Dorsolateral prefrontal cortex (tissue), 122 donors: ENCODE measurements at places on chromosomes 3 and 15. TPM values are rescaled to one million over a fixed set of nuclear protein-coding genes. Genes with fewer than 3 reads are reported as not detected.

The P2RY13 gene
- total RNA-seq: 2.9 TPM

The CLCN2 gene
- total RNA-seq: 29.7 TPM

The SERINC4 gene
- 0.75 TPM for total RNA-seq

The MAGI1 gene
- 78.2 TPM for total RNA-seq

The ZNF35 gene
- 10.6 TPM for total RNA-seq

The HEG1 gene
- 30.0 TPM for total RNA-seq

The ZFYVE19 gene
- total RNA-seq: 38.0 TPM

The SYNPR gene
- 78.4 TPM for total RNA-seq

The SECISBP2L gene
- total RNA-seq: 166 TPM

The TMEM212 gene
- 0.78 TPM for total RNA-seq

The PLSCR4 gene
- 54.1 TPM for total RNA-seq

DNA sequence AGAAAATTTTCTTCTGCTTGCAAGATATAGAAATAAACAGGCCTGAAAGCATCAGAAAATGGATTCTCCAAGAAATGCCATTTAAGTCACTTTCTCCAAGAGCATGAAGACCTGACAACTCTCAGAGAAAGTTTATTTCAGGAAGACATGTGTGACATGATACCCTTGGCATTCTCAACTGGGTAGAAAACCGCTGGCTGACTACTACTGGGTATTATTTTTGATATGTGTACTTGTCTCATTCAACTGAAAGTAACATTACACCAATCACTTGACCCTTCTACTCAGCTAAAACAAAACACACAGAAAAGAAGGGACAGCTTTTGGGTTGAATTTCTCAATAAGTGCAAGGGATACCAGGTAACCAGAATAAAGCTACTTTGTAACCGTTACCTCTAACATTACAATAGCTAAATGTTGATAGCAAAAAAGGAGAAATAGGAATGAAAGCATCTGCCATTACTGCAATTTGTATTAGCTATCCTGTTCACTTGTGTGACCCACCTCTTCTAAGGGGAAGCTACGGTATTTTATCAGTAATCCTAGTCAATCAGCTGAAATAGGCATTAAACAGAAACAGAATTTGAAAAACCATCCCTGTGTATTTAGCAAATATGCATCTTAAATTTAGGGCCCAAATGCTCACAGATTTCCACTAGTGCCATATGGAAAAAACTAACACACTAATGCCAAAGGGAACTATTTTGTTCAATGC lies 7.3 kb downstream of the TRA2B start:
- DNase-seq: no peak

- DNase-seq: no peak
Observed at GRCh38 chr15:64044300-64045100, 1.8 kb downstream of the DAPK2 start.

DNA sequence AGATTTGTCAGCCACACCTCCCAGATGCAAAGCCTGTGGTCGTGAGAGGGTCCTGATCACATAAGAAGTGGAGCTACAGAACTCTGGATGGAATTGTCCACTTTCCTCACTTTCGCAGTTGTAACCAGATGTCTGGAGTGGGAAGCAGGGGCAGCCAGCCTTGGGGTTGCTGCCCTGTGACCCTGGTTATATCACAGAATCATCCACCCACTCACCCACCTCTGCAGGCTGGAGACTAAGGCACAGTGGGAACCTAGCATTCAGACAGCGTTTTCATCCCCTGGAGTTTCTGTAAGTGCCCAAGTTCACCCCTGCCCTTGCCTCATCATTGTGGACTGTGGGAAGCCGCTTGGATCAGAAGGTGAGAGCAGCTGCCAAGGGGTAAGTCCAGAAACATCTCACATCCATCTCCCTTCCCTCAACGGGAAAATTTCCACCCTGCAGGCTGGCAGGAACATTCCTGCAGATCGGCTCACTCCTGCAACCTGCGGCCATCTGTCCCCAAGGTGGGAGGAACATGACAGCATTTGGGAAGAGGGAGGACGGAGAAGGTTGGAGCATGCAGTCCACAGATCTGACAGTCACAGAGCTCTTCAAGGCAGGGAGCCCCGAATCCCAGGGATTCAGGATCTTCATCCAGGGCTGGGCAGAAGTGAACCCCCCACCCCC lies 2.9 kb upstream of the IQSEC1 start:
- peak; percentile 28 for DNase-seq

DNA sequence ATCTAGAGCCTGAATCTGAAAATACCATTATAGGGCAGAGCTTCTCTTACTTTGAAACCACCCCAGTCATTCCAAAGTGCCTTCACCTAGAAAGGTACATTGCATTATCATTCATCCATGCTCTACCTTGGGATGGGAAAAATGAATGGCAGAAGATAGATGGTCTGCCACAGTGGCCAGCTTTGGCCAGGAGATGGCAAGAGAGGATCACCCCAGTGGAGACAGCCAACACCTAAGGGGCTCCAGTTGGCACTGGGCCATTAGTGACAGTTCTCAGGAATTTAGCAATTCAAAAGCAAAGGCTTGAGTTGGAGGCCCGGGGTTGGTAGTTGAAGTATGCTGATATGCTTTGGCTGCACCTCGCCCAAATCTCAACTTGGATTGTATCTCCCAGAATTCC lies 253.6 kb upstream of the MRPL3 start:
- no peak for DNase-seq

DNA sequence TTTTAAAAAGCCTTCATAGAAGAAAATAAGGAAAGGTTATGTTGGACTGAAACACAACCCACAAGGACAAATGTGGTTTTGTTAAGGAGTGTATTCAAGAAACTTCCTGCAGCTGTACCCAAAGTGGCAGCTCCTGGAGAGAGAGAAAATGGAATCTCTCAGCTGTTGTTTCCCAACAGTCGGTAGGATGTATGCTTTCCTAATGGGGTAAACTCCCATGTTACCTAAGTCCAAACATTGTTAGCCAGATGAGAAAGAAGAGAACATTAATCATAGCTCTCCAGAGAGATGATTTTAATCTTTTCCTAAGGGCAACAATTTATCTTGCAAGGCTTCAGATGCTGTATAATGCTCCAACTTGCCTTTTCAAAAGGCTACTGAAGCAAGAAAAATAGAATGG lies 22.6 kb upstream of the TEX9 start:
- no peak for DNase-seq

GRCh38 chr15:22989576-22990477 lies 9.7 kb upstream of the CYFIP1 start:
- no peak for DNase-seq

- DNase-seq: no peak
Observed at GRCh38 chr3:151410891-151411559, 26.5 kb upstream of the P2RY12 start.

DNA sequence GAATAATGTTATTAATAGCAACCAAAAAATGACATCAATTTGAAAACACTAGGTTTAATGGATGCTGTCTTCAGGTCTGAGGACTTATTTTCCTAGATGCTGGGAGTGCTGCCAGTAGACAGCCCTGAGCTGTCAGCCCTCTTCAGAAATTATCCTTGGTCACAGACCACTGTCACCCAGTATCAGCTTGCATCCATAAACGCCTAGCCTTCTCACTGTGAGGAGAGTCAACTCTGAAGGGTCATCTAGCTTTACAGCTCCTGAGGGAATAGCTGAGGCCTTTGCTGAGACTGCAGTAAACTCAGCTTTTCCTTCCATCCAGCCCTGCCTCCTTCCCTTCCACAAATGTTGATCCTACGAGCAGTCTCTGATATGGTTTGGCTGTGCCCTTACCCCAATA lies 19.4 kb upstream of the MNS1 start:
- no peak for DNase-seq

GRCh38 chr3:50154840-50155490 lies at the start of gene SEMA3F:
Gene SEMA3F, plus strand, starts transcription at chr3:50155324. Its CDS starts 4,299 bp downstream, at chr3:50159623.
- no peak for DNase-seq

GRCh38 chr15:96804754-96805153 lies 474.3 kb downstream of the NR2F2 start:
- DNase-seq: no peak

GRCh38 chr15:96369825-96370621 lies 39.5 kb downstream of the NR2F2 start:
- DNase-seq: no peak

DNA sequence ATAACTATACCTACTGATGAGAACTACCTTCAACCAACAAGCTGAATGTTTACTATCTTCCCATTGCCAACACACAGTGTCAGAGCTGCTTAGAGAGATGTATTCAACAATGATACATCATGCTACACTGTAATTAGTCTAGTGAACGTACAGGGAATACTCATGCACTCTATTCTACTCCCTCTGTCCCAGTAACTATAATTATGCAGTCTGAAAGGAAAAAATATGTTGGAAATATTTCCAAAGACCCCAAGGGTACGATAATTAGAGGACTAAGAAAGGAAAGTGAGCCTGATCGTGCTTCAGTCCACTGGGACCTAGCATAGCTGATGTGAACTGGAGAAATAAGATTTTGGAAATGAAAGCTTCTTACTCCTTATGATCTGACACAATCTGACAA lies 36.9 kb upstream of the FSIP1 start:
- no peak for DNase-seq

GRCh38 chr3:147412261-147412916 lies 3.2 kb downstream of the ZIC1 start:
- no peak for DNase-seq

DNA sequence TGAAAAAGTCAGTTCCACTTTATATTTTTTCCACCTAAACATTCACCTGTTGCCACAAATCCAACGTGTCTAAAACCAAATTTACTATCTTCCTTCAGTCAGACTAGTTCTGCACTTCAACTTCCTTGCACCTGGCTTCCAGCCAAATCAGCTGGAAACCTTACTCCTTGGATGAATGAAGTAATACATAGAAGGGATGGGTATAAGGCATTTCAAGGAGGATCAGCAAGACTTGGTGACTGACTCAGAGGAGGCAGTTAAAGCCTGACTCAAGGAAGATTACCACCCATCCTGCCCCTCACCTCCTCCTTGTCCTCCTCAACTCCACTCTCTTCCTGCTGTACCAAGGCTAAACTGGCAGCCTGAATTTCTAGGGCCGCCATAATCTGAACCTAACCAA lies 37.1 kb downstream of the QTRT2 start:
- DNase-seq: no peak

DNA sequence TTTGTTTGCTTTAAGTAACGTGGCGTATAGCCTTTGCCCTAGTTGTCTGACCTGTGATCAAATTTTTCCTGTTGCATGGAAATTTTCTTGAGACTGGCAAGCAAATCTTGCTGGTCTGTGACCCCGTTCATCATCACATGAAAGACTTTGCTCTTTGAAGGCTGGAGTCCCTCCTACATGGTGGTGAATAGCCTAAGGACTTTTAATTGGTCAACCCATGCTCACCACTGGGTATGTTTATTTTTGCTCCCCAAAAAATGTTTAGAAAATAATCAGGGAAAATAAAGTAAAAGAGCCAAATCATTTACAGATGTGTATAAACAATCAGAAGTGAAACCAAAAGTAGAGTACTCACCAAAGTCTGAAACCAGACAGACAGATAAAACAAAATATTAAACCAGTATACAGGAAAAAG lies 1075.3 kb upstream of the ALCAM start:
- DNase-seq: no peak

GRCh38 chr3:176861137-176861536 lies 336.1 kb downstream of the TBL1XR1 start:
- DNase-seq: no peak

- DNase-seq: no peak
Observed at GRCh38 chr3:6770397-6770690, 90.6 kb upstream of the GRM7 start.

DNA sequence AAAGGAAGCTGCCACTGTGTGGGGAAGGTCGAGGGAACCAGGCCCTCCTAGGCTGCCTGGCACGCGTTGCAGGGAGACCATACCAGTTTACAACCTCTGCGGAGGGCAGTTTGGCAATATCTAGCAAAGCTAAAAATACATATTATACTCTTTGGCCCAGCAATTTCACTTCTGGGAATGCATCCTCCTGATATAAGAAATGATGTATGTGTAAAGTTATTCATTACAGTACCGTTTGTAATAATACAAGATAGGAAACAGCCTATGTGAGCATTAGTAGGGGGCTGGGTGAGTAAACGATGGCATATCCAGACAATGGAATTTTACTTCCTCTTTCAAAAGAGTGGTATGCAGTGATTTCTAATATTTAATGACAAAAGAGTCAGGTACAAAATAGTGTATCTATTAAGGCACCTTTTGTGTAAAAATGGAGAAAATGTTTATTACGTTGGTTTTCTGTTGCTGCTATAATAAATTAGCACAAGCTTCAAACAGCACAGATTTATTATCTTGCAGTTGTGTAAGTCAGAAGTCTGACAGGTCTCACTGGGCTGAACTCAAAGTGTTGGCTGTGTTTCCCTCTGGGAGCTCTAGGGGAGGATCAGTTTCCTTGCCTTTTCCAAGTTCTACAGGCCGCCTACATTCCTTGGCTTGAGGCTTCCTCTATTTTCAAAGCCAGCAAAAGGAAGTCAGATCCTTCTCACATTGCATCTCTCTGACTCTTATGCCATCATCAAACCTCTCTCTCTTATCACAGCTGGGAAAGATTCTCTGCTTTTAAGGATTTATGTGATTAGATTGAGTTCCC lies 9.0 kb downstream of the APOD start:
- no peak for DNase-seq

DNA sequence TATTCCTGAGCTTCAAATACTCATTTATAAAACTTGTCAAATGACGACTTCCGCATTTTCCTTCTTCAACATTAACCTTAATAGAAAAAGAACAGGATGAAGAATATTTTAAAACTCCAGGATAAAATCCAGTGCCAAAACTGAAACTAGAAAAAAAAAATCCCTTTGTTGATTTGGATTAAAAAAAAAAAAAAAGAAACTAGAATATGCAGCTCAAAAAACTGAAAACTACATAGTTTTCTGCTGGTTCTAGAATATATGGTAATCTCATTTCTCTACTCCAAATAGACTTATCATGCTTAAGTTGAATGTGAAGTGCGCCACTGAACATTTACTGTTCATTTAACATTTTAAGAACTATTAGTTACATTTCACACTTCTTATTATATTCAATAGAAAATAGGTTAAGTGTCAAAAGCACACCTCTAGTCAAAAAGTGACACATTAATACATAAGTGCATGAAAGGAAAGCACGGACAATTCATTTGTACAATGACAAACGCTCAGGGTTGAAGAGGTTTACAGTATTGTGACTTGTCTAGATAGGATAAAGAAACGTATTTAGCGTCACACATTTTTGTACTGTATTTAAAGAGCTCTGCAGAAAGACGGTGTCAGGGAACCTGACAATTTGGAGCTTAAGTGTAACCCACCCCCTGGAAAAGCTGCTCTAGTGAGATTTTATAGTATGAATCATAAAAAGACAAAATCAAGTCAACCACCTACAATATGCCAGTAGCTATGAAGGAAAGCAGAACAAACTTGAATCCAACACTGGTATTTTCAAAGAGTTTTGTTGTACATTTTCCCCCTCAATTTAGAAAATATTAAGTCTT lies 5.8 kb downstream of the TRA2B start:
- DNase-seq: no peak

GRCh38 chr15:69522361-69522760 lies 69.7 kb downstream of the RPLP1 start:
- DNase-seq: no peak

DNA sequence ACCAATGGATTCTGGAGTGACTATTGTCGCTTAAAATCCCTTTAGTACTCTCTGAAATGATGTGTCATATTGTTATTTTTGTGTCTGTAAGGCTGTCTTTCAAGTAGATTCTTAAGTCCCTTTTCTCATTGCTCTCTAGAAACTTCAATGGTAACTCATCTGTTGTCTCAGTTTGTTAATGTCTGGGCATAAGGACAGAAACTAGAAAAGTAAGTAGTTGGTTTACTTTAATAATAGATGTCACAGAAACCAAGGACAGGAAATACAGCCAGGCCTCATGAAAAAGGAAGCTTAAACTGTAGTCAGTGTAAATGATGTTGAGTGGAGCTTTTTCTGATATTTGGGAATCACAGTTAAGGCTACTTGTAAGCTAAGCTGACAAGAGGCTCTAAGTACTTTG lies 730.2 kb upstream of the DPPA4 start:
- DNase-seq: no peak

- no peak for DNase-seq
Observed at GRCh38 chr3:6147883-6148282, 713.0 kb upstream of the GRM7 start.
